ENCODE measurements at places on chromosomes 16 and 17. TPM values are rescaled to one million over a fixed set of nuclear protein-coding genes. Genes with fewer than 3 reads are reported as not detected.

The PTRH2 gene
- 23.2 TPM for total RNA-seq

The TAT gene
- total RNA-seq = 0.09 TPM

The CES1 gene
- total RNA-seq = 2.1 TPM

The CTF1 gene
- total RNA-seq = 0.38 TPM

The PLXDC1 gene
- total RNA-seq = 19.7 TPM

All from thymus (tissue), 14 donors.